ENCODE measurements at places on chromosomes 5 and 9.

- no peak for DNase-seq
Observed at GRCh38 chr9:68894502-68894901, 119.4 kb downstream of the PRKACG start.

DNA sequence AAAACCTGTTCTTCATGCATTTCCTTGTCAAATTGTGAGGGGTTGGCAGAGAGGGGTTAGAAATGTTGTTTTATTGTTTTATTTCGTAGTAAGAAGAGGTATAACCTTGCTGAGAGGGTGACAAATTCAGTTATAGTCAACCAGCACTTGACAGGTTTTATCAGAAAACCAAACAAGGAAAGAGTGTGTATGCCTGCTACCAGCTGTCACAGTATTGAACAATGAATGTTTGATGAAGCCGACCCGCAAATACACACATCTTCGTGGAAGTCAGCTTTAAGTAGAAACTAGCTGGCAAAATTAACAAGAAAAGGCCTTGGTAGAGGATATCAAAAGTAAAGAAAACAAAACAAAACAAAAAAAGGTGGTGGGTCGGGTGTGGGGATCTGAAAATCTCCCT lies 214.6 kb upstream of the TLE4 start:
- DNase-seq, result no peak

- no peak for DNase-seq
Observed at GRCh38 chr9:136644343-136644592, 18.4 kb upstream of the EGFL7 start.

GRCh38 chr9:19473605-19474004 lies 64.8 kb downstream of the ACER2 start:
- no peak for DNase-seq

Measured in activated CD4-positive, alpha-beta T cell treated with anti-CD3 and anti-CD28 coated beads, Interleukin-2, amount 50 U/mL, for 1 hour (primary cell).